ENCODE measurements at places on chromosomes 3 and 15.

GRCh38 chr15:39649757-39650156, 68.9 kb downstream of the THBS1 start:
- DNase-seq, result no peak

DNA sequence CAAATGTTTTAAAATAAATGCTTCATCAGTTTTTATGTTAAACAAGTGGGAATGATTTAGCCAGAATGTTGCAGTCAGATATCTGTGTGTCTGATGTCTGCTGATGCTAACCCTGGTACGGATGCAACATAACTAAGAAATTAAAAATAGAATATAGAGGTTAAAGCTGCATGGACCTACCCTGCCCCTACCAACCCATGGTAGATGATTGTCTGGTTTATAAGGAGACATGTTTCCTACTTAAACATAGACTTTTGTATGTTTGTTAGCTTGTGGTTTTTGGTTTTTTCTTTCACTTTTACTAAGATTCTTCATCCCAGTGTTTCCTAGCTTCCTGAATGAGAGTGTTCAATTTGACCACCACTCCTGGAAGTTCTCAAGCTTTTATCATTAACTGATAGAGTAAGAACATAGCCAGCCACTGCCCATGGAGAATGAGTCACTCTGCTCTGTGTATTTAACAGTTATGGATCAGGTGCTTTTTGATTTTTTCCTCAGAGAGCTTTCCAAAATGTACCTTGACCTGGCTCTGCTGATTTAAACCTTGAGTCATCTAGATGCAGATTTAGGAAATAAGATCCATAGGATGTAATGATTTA, 70.7 kb upstream of the VEPH1 start:
- DNase-seq, result no peak

DNA sequence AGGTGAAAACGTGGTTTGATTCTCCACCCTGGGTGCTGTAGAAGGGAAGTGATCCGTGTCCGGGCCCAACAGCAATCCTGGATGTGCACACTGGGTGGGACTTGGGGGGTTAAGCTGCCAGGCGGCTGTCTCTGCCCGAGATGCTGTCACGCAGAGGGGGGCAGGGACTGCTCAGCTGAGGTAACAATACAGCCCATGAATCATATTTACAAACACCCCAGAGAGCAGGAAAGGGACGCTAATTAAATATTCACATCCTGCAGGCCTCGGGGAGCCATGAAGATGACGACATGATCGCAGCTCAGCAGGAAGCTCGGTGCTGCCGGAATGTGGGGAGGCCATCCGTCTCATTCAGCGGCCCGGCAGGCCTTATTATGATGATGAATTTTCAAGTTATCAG, 17.9 kb upstream of the CRABP1 start:
- DNase-seq, result peak; percentile 62

DNA sequence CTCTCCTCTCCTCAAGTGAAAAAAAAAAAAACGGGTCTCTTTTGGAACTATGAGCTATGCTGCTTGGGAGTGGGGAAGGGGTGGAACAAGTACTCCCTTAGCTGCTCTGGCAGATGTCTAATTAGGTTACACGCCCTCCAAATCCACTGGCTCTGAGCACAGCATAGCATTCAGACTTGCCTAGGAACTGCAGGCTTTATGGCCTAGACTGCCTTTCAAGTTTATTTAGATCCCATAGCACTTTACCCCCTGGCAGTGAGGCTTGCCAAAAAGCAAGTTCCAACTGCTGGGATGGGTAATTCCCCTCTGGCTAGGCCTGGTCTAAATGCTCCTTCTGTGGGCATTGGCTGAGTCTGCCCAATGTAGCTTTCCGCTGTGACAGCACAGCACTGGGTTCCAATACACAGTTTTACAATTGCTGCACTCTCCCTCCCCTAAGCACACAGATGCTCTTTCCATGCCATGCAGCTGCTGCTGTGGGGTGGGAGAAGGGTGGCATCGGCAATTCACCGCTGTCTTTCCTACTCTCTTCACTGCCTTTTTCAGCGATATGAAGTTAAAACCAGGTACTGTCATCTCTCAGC, 152.8 kb downstream of the KCNAB1 start:
- DNase-seq, result no peak

DNA sequence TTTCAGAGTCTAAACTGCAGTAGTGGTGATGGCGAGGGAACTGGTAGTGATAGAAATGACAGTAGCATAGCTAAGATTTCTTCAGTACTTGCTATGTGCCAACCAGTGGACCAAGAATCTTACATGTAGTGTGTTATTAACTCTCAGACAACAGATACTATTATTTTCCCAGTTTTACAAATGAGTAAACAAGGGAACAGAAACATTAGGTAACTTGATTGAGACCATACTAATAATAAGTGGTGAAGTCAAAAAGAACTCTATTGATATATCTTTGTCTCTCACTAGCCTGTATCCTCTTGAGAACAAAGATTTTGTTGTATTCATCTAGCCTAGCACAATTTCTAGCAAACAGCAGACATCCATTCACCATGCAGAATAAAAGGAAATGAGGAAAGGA, 250.1 kb downstream of the ZBTB20 start:
- DNase-seq, result no peak

- no peak for DNase-seq
These were observed 170.6 kb upstream of the TSC22D2 start for GRCh38 chr3:150237490-150237889.

DNA sequence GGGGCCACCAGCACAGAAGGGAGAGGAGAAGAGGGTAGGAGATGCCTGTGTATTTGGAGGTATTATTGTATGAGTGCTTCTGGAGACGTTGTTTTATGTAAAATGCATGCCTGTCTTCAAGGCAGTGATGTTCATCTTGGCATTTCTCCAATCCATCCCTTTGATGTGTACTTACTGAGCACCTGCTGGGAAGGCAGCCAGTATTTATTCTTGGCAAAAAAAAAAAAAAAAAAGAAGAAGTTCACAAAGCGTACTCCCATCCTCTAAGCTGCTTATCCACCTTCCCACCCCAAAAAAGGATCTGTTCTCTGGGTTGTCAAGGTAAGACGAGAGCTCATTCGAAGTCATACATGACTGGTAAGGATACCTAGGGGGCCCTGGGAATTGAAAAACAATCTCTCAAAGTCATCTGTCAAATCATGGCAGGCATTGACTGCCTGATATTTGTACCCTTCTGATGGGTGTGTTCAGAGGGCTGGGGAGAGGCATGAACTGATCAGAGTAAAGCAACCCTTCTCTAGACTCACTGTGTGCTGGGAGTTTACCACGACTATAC, 30.0 kb upstream of the SLC6A1 start:
- no peak for DNase-seq

DNA sequence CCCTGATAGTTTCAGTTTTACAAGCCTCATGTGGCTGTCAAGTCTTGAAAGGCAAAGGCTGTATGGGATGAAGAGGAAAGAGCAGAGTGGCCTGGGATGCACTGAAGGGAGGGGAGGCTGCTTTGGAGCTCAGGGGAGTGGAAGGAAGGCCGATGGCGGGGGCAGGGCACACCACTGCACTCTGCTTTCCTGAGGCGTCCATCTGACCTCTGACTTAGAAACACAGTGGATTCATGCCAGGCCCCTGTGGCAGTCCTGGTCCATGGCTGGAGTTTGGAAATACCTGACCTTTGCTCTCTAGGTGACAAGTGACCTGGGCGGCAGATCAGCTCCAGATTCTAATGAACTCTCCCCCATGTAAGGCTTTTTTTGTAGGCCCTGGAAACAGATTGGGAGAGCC, 19.0 kb downstream of the FAH start:
- no peak for DNase-seq

GRCh38 chr3:71360764-71361163, 222.8 kb downstream of the FOXP1 start:
- DNase-seq, result no peak

DNA sequence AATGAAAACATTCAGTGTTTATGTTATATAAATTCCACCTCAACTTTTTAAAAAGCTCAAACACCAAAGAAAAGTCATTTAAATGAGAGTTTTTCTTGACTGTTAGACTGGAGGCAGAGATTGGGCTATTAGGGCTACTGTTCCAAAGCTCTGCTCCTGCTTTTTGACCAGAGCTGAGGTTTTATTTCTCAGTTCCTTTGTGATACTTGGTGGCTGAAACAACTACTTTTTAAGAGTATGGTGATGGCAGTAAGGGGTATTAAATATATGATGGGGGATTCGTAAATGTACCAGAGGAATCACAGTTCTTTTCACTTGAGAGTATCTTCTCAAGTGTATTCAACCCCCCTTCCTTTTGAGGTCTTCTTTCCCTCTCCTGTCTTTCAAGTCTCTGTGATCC, 186.1 kb upstream of the CGNL1 start:
- DNase-seq, result no peak

- DNase-seq, result no peak
These were observed 5.5 kb upstream of the CLN6 start for GRCh38 chr15:68235022-68235421.

GRCh38 chr15:52124270-52124880, 11.8 kb upstream of the BCL2L10 start:
- DNase-seq, result peak; percentile 55

GRCh38 chr15:99440029-99440428, 125.8 kb upstream of the MEF2A start:
- no peak for DNase-seq

GRCh38 chr15:26572602-26573350, 200.1 kb downstream of the GABRB3 start:
- DNase-seq, result no peak

DNA sequence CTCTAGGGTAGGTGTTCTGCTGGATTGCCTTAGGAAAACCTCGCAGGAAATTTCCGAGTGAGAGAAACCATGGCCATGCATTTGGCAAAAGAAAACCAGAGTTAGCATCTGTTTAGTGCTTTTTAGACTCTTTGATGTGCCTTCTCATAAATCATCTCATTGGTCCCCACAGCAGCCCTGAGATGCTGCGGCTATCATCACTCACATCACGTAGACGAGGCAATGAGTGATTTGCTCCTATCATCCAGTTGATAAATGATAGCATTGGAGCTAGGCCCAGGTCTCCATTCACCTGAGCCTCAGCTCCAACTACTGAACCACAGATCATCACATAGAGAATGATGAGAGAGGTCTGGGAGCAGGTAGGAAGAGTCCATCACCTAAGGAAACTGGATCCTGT, 111.1 kb downstream of the PDCD6IP start:
- no peak for DNase-seq

- no peak for DNase-seq
These were observed 6.3 kb downstream of the SPSB4 start for GRCh38 chr3:141057436-141057835.

DNA sequence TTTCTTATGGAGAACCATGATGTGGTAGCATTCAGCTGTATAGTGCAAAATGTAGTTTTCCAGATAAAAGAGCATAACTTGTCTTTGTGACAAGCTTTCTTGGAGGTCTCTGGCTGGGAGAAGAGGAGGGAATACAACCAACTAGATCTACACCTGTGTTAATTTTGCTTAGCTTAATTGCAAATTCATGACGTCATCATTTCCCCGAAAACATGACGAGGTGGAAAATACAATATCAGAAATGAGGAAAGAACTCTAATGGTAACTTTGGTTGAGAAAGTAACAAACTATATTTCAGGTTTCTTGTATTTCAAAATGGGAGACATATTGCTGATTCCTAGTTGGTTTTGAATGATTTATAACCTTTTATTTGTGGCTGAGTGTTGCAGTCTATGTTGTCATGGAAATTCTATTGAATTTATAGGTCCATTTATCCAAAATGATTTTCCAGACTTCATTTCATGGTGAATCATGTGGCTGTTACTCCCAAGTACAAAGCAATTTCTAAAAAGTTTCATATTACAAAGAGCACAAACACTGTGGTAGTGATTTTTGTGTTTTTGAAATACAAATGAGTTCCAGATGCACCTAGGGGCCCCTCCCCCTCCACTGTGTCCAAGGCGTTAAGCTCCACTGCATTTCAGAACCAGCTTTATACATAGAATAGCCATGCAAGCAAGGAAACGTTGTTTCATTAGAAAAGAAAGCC, 307.2 kb downstream of the FEZF2 start:
- DNase-seq, result no peak

DNA sequence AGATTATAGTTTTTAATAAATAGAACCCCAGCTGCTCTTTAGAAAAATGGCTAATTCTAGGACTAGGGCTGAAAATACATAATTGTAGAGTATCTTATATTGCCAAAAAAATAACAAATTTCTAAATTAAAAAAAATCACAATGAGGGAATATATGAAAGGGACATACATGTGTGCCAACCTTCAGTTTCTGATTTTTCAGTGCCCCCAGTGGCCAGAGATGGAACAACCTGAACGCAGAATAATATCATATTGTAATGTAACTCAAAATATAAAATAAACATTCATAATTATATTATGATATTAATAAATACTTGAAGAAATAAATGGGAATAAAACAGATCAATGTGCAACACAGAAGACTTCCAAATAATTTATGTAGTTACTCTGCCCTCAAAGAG, 460.5 kb downstream of the ZNF385D start:
- no peak for DNase-seq

DNA sequence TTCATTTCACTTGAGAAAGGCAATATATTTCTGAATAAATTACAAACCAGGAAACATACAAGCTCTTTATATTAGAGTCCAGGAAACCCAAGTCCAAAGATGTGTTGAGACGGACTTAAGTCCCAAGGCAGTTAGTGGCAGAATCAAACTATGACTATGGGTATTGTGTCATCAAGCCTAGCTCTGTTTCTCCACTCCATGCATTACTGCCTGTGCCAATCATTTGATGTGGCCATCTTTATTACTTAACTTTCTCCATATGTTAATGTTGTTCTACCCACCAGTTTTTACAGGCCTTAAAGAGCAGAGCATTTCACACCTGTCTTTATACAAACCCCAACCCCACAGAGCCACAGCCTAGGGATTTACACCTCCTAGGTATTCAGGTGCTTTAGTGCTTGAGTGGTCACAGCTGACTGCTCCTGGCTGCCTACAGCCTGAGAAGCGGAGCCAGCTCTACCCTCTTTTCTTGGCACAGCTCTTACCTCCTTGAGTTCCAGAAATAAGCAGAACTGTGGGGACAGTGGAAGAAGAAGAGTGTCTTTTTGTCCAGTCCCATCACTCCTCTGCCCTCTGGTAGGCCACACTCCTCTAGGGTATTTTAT, 92.1 kb downstream of the DTWD1 start:
- DNase-seq, result no peak

- no peak for DNase-seq
These were observed 204.6 kb downstream of the ZIC1 start for GRCh38 chr3:147613725-147614124.

GRCh38 chr15:73485372-73485771, 42.4 kb downstream of the REC114 start:
- DNase-seq, result no peak

- DNase-seq, result no peak
These were observed 96.8 kb upstream of the ROBO2 start for GRCh38 chr3:76943058-76943457.

- no peak for DNase-seq
These were observed 76.2 kb upstream of the ADPGK start for GRCh38 chr15:72859757-72860145.

Data from glomerular endothelial cell (primary cell).